Right renal pelvis (tissue), 4 donors: ENCODE measurements at places on chromosomes 1 and 21. TPM values are rescaled to one million over a fixed set of nuclear protein-coding genes. Genes with fewer than 3 reads are reported as not detected.

NPPA gene
- not detected for polyA plus RNA-seq

DNA sequence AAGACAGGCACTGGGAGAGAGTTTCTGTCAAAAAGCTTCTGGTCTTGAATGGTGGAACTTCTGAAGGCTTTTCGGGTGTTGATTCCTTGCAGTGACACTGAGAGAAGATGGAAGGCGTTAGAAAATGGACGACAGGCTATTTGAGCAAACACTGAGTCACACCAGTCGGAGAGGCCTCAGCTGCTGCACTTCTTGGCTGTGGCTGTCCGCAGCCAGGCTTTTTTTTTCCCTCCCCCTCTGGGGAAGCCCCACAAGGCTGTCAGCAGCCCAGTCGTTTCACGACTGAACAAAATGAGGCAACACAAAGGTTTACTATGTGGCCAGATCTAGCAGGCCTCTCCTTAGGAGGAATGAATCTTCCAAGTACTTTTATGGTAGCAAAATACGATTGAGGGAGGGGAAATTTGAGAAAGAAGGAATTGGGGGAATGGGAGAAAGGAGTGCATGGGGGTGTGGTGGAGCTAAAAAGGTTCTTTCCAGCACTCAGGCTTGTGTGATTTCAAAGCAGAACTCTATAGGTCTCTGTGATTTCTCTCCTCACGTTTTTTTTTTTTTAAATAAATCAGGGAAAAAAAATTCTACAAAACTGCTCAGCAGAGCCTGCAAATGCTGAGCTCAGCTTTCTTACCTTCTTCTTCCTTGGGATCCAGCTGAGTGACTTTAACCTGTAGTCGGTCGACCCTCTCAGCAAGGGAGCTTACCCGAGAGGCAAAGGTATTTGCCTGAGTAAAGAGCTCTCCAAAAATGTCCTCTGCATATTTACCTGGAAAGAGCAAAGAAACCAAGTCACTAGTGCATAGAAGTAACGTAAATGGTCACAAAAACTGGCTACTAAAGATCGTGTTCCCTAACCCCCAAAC, 26.1 kb downstream of the GPR3 start:
- DNase-seq = no peak

DNA sequence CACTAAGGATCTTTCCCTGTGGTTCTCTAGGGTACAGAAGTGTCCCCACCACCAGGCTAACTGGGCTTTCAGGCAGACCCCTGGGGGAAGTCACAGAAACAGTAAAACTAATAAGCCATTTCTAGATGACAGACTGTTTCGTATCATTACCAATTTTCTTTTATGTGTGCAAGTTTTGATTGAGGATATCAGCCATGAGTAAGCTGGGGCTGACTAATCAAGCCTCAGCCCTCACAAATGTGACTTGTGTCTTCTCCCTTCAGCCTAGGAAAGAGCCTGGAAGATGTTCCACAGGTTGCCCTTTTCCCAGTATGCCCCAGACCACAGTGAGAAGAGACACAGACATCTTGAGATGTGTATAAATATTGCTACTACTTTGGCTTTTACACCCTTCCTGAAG, 10.5 kb downstream of the PTGFRN start:
- no peak for DNase-seq

CELA2B gene
- polyA plus RNA-seq = 0.38 TPM

GRCh38 chr1:53293123-53293522, 34.7 kb downstream of the LRP8 start:
- DNase-seq = no peak

DNA sequence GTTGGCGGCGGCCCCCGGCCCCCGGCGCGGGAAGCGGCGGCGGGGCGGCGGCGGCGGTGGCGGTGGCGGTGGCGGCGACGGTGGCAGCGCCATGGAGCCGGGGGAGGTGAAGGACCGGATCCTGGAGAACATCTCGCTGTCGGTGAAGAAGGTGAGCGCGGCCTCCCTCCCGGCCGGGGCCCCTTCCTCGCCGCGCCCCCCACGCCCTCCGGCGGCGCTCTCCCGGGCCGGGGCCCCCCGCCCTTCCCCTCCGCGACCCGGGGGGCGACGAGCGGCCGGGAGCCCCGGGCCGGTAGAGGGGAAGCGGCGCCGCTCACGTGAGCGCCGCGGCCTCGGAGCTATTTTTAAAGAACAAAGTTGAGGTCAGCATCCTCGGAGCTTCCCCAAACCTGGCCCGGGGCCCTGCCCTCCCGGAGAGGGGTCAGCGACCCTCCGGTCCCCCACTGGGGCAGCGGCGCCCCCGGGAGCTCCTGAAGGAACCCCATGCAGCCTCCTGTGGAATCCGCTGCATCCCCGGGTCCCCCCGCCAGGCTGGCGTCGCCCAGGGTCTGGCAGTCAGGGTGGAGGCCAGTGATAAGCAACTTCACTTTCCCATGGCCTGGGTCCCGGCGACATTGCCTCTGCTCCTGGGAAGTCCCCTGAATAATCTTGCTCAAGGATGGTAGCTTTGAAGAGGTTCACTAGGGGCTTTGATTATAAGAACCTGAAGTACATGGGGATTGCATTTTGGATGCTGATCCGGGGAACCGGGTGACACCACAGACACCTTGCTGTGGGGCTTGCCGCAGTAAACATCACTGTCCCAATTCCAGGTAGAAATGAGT, 560 bp downstream of the PLEKHM2 start:
- no peak for DNase-seq

DNA sequence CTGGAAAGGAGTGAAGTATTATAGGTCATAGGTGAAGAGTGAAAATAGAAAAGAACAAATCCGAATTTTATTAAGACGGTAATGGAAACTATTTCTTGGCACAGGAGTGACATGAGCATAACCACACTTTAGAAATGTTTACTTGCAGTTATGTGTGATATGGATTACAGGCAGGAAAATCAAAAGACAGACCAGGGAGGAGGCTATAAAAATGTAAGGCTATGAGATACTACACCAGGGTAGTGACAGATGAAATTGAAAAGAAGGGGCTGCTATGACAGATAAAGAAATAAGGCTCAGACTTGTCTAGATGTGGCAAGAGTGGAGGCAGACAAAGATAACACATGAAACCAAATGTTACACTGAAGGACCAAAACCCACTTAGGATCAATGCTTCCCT, 31.7 kb downstream of the GPATCH2 start:
- no peak for DNase-seq

GRCh38 chr21:28089599-28090441, 902.9 kb downstream of the LTN1 start:
- no peak for DNase-seq

- no peak for DNase-seq
These were observed 299.7 kb downstream of the GRIK1 start for GRCh38 chr21:29640080-29640508.

GRCh38 chr21:28516021-28516420, 476.7 kb downstream of the LTN1 start:
- DNase-seq = no peak

OLIG2 gene
- not detected for polyA plus RNA-seq

DNA sequence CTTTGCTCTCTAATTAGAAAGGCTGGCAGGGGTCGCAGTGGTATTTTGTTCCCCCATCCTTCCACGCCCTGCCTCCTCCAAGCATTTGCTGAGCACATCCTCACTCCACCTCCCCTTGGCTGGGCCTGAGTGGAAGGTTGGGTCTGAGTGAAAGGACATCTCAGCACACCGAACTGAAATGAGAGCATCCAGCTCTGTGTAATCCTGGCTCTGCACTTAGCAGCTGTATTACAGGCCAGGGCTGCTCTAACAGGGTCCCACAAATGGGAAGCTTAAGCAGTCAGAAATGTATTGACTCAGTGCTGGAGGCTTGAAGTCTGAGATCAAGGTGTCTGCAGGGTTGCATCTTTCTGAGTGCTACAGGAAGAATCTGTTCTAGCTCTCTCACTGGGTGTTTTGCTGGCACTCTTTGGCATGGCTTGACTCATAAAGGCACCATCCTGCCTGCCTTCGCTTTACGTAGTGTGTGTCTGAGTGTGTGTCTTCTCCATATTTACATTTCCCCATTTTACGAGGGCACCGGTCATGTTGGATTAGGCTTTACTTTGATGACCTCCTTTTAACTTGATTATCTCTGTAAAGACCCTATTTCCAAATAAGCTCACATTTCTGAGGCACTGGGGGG, 48.5 kb upstream of the IGSF21 start:
- DNase-seq = no peak

IL6R gene
- 8.1 TPM for polyA plus RNA-seq

GRCh38 chr1:9684801-9685200, 33.3 kb downstream of the PIK3CD start:
- DNase-seq = no peak

DNA sequence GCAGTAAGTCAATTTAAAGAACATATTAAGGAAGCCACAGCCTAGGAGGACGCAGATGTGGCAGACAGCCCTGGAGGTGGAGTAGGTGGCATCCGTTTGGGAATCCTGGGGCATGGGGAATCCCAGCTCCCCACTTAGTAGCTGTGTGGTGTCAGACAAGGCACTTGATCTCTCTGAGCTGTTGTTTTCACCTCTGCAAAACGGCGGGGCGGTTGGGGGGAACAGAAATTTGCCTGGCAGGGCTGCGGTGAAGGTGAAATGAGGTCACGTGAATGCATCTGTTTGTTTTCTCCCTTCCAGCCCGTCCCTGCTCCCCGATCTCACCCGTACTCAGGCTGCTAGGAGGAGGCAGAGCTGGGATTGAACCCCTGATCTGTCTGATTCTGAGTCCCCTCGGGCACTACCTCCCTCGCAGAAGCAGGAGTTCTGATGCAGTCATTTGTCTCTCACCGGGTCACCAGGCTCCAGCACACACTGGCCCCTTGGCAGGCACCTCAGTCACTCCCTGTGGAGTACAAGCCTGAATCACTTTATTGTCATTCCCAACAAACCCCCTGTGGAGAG, 2.2 kb upstream of the LAPTM5 start:
- no peak for DNase-seq

DNA sequence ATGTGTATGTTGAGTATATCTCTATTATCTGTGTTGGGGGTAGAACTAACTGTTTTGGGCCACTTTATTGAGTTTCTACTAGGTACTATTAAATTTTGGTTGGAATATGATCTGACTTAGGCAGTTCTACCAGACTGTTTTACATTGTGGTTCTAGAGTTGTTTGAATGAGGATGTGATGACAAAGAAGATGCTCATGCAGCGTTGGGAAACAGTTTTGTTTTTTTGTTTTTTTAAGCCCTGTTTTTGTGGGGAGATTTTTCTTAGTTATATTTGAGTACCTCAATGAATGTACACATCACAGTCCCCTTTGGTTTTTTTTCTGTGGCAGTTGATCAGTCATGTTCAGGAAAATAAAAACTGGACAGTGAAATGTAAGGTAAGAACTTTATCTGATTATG, 40.1 kb downstream of the TMED5 start:
- DNase-seq = no peak

MAP1LC3C gene
- 1.3 TPM for polyA plus RNA-seq

BEND5 gene
- polyA plus RNA-seq = 24.0 TPM

DNA sequence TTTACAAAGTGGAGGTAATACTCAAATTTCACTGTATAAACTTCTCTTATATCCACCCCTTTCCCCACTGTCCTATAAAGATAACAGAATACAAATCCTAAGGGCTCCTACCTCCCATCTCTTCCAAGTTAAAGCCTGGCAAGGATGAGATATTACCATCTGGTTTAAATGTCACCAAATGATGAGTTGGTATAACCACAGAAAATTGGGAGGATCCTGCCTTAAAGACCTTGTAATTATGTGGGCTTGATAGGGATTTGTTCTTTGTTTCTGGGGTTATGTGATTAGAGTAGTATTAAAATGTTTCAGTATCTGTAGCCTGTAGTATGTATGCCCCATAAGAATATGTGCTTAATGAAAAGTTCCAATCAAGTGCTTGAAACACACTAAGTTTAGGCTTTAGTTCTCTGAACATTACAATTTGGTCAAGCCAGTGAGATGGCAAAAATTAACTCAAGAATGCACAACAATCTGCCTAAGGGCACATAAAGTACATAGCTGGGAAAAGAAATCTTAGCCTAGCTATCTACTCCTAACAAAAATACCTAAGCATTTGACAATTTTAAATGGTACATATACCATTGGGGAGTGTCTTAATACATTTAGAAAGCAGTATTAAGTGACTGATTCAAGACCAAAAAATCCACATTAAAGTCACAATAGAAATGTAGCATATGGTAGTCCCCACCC, 14.0 kb downstream of the KDM5B start:
- DNase-seq = no peak

- no peak for DNase-seq
These were observed 4.2 kb upstream of the RGS13 start for GRCh38 chr1:192631749-192632148.

DNA sequence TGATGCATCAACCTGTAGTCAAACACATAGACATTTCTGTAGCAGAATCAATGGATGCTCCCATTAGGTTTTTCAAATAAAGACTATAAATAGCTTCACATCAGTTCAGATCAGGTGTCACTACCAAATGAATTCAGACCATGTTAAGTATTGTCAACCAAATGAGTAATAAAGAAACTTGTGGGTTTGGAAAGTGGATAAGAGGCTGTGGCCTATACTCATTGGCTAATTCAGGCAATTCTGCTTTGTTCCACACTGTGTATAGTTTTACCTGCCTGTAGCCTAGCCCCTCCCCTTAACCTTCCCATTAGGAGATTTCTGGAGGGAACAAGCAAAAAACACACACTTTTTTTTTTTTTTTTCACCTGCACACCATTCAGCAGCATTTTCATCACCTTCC, 321.2 kb downstream of the HLX start:
- no peak for DNase-seq

KRTAP12-2 gene
- polyA plus RNA-seq = not detected

RNU1-4 gene
- not detected for polyA plus RNA-seq

DNA sequence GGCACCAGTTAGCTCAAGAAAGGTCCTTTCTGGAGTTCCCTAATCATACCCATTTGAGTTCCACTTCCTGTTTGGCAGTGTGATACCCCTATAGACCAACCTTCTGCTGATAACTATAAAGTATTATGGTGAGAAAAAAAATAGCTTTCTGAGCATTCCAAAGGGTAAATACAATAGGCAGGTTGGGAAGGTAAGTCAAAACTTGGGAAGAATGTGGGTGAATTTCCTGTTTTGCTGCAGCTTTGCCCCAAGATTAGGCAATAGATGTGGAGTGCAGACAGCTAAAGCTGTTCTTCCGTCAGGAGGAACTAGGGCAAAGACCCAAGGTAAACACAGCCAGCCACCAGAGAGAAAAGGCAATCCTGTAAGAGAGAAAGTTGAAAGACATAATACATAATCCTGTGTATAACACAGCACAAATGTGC, 49.9 kb upstream of the GUCA2A start:
- DNase-seq = no peak

DNA sequence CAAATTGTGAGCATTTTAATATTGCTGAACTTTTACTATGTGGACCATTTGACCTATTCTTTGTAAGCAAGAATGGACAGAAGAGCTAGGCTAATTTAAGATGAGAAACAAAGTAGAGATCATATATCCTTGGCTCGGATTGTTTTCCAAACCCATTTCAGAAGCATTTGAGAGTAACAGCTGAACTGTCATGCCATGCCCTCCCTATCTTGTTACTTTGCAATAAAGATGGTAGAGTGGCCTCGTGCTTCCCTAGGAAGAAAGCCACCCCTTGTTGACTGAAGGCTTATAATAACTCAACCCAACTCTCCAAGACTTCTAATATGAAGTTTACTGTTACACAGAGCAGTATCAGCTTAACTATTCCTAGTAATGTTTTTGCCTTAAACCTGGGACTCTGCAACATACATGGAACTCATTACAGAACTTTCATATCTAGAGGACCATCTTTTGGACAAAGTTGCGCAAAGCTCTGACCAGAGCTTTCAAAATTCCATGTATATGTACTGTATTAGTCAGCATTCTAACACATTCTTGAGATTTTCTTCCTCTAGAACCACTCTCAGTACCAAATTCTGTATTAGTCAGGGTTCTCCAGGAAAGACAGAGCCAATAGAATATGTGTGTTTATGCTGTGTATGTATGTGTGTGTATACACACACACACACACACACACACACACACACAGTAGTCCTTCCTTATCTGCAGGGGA, 68.7 kb downstream of the ADAMTS1 start:
- DNase-seq = no peak

GRCh38 chr1:192941722-192942411, 117.3 kb downstream of the UCHL5 start:
- DNase-seq = no peak
